Activated CD4-positive, alpha-beta memory T cell treated with anti-CD3 and anti-CD28 coated beads, Interleukin-2, amount 10 ng/mL, durations not matched to agents 7 days and 5 days (primary cell): ENCODE measurements at places on chromosomes 11 and 22. TPM values are rescaled to one million over a fixed set of nuclear protein-coding genes. Genes with fewer than 3 reads are reported as not detected.

Gene LRP4
- total RNA-seq = 0.05 TPM

Gene DDI1
- total RNA-seq = not detected

Gene SCGB2A2
- total RNA-seq = not detected

Gene OR9Q2
- not detected for total RNA-seq
